ENCODE measurements at places on chromosomes 12 and 14.

GRCh38 chr12:16530268-16530850 lies 75.6 kb downstream of the LMO3 start:
- no peak for DNase-seq

GRCh38 chr12:122265476-122265875 lies 818 bp downstream of the VPS33A start:
- no peak for DNase-seq

DNA sequence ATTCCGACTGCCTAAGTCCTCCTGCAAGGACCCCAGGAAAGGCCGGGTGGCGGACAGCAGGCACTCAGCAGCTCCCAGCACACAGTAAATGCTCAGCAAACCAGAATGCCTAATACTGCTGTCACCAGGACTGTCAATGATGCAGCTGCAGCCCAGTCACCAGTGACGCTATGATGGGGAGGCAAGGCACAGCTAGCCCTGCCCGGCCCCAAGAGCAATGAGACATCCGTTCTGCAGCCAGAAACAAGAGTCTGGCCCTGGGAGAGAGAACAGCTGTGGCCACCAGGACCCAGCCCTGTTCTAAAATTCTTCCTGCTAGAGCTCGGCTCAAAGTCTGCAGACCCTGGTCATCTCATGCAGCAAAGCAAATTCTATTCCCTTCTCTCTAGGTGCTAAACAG lies 69.8 kb downstream of the NCOR2 start:
- DNase-seq = no peak

- DNase-seq = no peak
Observed at GRCh38 chr14:38502239-38502638, 246.3 kb upstream of the CLEC14A start.

DNA sequence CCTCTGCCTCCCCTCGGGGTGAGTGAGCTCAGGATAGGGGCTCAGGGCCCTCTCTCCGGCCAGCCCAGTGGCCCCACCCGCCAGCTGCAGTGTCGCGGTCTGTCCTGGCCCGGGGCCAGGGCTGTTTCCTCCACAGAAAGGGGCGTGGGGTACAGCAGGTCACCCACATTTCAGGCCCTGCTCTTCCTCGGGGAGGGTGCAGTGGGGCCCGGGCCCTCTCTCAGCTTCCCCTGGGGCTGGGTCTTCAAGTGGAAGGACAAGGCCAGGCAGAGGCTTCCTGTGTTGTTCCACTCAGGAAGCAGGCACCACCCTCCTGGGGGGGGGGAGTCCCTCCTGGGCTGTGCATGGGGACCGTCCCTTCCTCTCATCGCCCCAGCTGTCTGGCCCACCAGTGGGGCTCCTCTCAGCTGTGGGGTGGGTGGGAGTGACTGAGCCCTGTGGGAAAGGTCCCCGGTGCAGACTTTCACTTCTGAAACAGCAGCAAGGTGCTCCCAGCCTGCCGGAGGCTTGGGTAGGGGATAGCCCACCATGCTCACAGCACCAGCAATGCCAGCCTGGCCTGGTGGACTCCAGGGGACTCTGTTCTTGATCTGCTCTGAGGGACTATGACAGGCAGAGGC lies 3.7 kb downstream of the GPR132 start:
- DNase-seq = no peak

DNA sequence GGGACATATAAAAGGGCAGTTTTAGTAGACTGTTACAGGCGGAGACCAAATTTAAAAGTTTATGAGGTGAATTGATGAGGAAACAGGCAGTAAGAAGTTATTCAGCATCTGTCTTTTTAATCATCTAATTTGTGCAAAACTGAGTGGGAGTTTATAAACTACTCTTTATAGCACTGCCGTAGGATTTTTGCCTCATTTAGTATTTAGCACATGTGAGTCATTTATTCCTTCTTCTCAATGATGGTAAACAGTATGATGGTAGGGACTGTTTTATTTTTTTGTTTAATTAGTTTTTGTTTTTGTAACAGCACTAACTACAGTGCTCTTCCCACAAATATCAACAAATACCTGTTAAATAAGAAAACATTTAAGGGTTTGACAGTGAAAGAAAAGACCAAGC lies 20.6 kb downstream of the TOGARAM1 start:
- no peak for DNase-seq

- no peak for DNase-seq
Observed at GRCh38 chr14:68596211-68596610, 196.7 kb downstream of the ZFP36L1 start.

- no peak for DNase-seq
Observed at GRCh38 chr14:85822236-85822635, 292.3 kb downstream of the FLRT2 start.
